ENCODE measurements at places on chromosomes 12 and 14. TPM values are rescaled to one million over a fixed set of nuclear protein-coding genes. Genes with fewer than 3 reads are reported as not detected.

SDS gene
- not detected for total RNA-seq

C12orf56 gene
- total RNA-seq = 0.49 TPM

NKX2-1 gene
- not detected for total RNA-seq

VDR gene
- total RNA-seq = 66.0 TPM

POC1B gene
- total RNA-seq = 10.7 TPM

KRT83 gene
- total RNA-seq = not detected

INHBE gene
- 0.85 TPM for total RNA-seq
